ENCODE measurements at places on chromosomes 16 and 17.

GRCh38 chr16:22641131-22641628 is 130.5 kb downstream of the NPIPB5 start:
- no peak for DNase-seq

DNA sequence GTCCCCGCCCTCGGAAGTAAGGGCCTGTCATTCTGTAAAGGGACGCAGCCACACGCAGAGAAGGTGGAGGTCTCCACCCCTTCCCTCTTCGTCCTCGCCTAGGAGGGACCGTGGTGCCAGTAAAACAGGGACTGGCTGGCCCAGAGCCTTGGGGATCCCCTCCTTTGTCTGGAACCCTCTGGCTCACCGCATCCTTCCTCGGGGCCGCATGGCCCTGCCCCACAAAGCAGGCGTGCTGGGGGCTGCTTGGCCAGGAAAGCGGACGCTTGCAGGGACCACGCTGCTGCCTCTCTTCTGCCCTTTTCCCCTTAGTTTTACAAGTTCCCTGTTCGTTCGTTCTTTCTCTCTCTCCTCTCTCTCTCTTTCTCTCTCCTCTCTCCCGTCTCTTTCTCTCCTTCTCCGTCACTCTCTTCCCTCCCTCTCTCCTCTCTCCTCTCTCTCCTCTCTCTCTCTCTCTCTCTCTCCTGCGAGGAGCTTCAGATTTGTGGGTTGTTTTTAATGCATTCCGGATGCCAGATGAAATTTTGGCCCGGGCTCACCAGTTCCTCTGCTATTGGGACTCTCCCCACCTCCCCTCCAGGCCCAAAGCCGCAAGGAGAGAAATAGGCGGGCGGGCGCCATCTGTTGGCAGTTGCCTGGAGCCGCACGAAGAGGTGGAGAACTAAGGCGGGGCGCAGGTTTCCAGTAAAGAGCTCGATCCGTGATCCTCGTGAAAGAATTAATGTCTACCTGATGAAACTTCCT is 35.1 kb upstream of the CDRT4 start:
- peak; percentile 57 for DNase-seq

DNA sequence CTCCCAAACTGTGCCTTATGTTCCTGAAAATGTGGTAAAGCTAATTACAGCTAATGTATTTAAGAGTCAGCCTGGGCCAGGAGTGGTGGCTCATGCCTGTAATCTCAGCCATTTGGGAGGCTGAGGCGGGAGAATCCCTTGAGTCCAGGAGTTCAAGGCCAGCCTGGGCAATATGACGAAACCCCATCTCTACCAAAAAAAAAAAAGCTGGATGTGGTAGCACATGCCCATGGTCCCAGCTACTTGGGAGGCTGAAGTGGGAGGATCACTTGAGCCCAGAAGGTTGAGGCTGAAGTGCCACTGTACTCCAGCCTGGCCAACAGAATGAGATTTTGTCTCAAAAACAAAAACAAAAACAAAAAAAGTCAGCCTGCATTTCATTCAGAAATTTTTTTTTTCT is 33.2 kb upstream of the C17orf78 start:
- no peak for DNase-seq

- DNase-seq = no peak
These were observed 226.5 kb downstream of the SLC39A11 start for GRCh38 chr17:72865954-72866353.

- DNase-seq = no peak
These were observed 300.5 kb downstream of the CPPED1 start for GRCh38 chr16:12503191-12503590.

DNA sequence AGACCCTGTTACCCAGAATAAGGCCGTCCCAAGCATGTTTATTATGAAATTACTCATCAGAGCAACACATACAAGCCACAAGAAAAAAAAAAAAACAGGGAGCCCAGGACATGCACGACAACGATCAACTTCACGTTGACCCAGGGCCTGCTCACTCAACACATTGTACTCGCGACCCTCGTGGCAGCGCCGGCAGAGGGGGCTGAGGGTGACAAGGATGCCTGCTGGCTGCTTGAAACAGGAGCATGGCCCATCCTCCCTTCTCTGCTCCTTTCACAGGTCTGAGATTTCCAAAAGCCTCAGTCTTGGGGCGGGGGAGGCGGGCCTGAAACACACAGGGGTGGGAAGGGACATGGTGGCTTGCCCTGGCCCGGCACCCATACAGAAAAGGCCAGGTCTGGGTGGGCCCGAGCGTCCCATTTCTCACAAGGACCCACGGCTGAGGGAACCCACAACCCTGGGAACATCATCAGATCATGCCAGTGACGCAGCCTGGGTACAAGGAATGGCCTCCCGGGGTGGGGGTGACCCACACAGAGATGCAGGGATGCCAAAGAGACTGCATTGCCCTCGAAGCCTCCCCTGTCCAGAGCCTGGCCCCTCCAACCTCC is 21.1 kb upstream of the C16orf95 start:
- no peak for DNase-seq

- no peak for DNase-seq
These were observed 9.2 kb downstream of the HIC1 start for GRCh38 chr17:2064147-2064489.

GRCh38 chr16:66588981-66589713 is 9.9 kb downstream of the CMTM2 start:
- peak; percentile 33 for DNase-seq

- DNase-seq = no peak
These were observed 14.6 kb upstream of the CLEC10A start for GRCh38 chr17:7094652-7095019.
